Inflammatory macrophage treated with lipopolysaccharide for 1 hour (primary cell): ENCODE measurements at places on chromosomes 3 and 15.

GRCh38 chr15:63938486-63939061, 104.8 kb upstream of the HERC1 start:
- peak; percentile 49 for DNase-seq

- DNase-seq = no peak
Measured at GRCh38 chr15:78374436-78375393, 34.6 kb downstream of the CRABP1 start.

DNA sequence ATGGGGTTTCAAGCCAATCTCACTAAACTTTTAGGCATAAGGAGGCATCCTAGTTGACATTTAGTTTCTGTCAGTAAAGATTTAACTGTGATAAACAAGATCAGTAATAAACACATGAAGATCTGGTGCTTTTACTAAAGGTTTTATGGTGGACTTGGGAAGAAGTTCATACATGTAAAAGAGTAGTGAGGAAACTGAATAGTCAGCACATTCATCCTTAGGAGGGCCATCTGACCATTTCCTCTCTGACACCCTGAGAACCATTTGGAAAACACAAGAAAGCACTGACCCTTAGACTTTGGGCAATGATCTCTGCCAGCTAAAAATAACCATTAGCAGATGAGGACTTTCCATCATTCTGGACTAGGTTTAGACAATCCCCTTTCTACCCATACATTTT, 1040.9 kb downstream of the AGBL1 start:
- DNase-seq = no peak

DNA sequence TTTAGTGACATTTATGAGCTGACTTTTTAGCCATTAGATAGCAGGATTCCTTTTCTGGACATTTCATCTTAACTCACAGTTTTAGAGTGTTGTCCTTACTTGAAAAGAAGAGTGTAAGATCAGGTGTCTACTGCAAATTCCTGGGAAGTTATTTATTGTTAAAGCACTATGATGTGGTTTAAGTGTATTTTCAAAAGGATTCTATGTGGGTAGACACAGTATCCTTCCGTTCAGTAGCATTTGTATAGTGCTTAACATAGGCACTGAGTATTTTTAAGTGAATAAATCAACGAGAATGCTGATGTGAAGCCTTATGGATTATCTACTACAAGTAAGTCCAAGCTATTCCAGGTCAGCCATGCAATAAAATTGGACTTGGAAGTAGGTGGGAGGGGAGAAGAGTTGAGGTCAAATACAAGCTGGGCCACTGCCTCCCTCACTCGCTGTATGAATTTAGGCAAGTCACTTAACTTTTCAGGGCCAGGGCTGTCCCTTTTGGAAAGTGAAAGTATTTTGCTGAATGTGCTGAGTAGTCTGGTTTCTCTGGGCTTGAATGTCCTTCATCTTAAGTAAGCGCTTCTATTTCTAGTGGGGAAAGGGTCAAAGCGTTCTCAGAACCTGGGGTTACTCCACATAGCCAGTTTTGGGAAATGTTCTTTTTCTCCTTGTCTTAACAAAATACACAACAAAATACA, 48.6 kb downstream of the GAP43 start:
- DNase-seq = no peak

GRCh38 chr15:50100486-50100885, 18.5 kb downstream of the ATP8B4 start:
- no peak for DNase-seq

DNA sequence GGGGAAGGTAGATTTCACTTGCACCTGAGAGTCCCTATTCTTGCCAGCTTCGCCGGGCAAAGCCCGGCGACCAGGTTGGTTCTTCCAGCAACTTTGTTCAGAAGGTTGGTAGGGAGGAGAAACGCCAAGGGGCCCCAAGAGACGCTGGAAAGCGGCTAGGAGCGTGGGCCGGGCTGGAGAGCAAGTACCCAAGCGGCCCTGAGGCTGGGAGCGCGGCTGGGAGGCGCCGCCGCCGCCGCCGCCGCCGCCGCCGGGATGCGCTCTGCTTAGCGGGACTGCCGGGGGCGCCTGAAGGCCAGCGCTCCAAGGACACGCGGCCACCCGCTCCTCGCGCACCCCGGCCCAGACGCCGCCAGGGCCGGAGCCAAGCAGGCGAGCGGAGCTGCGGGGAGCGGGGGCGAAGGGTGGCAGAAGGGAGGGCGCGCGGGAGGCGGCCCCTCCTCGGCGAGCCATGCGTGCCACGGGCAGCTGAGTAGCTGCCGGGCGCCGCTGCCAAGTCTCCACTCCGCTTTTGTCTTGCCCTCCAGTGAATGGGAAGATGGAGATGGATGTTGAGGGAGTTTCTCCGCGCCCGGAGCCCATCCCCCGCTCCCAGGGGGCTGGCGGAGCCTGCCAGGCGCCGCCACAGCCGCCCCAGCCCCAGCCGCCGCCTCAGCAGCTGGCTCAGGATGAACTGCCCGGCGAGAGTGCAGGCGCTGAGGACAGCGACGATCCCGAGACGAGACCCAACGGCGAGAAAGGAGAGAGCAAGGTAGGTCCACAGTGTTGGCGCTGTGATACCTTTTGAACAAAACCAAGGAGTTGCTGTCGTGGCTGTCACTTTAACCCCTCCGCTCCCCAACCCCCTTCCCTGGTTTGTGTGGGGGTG, 227.4 kb upstream of the AZI2 start:
- no peak for DNase-seq

DNA sequence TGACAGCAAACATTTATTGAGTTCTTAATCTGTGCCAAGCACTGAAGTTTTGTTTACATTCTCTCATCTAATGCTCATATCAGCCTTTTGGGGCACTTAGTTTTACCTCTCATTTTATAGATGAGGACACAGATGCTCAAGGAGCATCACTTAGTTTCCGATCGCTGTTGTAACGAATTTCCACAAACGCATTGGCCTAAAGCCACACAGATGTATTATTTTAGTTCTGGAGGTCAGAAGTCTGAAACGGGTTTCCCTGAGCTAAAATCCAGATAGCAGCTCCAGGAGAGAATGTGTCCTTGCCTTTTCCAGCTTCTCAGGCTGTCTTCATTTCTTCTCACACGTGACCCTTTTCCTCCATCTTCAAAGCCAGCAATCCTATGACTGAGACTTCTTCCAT, 11.1 kb downstream of the SEMA6D start:
- no peak for DNase-seq
